ENCODE measurements at places on chromosomes 4 and X. TPM values are rescaled to one million over a fixed set of nuclear protein-coding genes. Genes with fewer than 3 reads are reported as not detected.

GRCh38 chr4:141635736-141636081 is 674 bp upstream of the IL15 start:
- DNase-seq, result no peak

The P2RY4 gene
- polyA plus RNA-seq, result 0.20 TPM

The COMMD8 gene
- polyA plus RNA-seq, result 11.0 TPM

The STOX2 gene
- 1.8 TPM for polyA plus RNA-seq

- DNase-seq, result no peak
These were observed 5.6 kb upstream of the CLDN24 start for GRCh38 chr4:183327827-183328226.

The CT45A10 gene
- not detected for polyA plus RNA-seq

The SPANXN3 gene
- polyA plus RNA-seq, result not detected

DNA sequence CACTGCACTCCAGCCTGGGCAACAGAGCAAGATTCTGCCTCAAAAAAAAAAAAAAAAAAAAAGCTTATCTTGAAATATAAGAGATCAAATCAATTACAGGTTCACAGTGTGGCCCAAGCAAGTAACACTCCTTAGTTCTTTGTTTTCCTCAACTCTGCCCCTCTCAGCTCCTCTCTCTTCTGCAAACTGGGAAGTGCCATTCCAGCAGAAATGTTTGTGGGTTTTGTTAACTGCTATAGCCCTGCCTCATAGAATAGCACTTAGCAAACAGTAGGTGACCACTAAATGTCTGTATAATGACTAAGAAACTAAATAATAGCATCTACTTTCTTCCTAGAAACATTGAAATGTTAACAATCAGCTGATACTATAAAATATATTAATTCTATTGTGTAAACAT is 160.0 kb upstream of the NAP1L5 start:
- DNase-seq, result peak; percentile 24

The DUSP21 gene
- not detected for polyA plus RNA-seq
